T-helper 2 cell treated with Interferon-gamma antibody and Interleukin-4, amounts not matched to agents 5 μg/mL and 100 μg/mL, for 36 hours (primary cell): ENCODE measurements at places on chromosomes 7 and 10.

DNA sequence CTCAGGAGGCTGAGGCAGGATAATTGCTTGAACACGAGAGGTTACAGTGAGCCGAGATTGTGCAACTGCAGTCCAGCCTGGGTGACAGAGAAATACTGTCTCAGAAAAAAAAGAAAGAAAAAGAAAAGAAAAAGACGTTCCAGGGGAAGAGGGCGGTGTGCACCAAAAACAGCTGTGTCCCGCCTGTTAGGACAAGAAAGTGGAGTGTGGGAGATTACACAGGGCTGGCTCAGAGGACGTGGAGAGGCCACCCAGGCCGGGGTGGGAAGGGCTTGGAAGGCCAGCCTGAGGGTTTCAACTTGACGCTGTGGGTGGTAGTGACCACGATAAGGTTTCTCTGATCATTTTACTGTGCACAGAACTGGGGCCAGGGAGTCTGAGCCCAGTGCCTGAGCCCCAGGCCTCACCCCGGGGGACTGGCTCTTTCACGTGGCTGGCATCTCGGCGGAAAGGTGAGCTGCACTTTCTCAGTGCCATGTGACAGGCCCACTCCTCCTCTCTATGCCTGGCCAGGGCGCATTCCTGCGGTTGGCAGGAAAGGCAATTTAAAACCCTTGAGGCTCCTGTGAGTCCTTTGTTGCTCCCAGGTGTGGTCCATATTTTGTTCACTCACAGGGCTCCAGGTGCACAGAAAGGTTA lies 13.9 kb downstream of the RHBDD2 start:
- DNase-seq: no peak

DNA sequence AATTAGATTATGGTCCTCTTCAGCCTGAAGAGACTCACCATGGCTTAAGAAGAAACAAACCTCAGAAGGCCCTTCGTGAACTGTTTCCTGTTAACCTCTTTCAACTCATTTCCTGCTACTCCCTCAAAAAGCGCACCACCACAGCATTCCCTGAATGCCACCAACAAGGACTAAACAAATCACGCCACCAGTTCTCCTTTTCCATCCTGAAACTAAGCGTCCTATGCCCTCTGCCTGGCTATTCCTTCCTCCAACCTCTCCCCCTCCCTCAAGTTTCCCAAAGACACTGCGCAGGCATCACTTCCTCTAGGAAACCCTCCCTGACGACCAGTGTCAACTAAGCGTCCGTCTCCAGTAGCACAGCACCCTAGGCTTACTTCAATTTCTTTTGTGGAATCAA lies 12.0 kb downstream of the YWHAG start:
- DNase-seq: no peak

DNA sequence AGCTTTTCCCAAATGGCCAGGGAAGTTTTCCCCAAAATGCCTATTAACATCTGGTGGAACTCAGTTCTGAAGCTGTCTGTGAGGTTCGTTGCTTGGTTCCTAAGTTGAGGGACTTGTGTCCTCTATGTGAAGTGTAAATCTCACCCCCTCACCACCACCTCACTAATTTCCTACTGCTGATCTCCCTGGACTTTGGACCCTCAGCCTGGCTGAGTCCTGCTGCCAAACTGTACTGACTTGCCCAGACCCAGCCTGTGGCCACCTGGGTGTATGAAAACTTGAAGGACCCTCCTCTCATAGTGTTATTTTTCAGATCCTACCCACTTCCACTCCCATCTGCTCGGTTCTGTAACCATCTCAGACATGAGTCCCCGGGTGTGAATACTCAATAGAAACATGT lies 94.9 kb downstream of the MET start:
- DNase-seq: no peak

DNA sequence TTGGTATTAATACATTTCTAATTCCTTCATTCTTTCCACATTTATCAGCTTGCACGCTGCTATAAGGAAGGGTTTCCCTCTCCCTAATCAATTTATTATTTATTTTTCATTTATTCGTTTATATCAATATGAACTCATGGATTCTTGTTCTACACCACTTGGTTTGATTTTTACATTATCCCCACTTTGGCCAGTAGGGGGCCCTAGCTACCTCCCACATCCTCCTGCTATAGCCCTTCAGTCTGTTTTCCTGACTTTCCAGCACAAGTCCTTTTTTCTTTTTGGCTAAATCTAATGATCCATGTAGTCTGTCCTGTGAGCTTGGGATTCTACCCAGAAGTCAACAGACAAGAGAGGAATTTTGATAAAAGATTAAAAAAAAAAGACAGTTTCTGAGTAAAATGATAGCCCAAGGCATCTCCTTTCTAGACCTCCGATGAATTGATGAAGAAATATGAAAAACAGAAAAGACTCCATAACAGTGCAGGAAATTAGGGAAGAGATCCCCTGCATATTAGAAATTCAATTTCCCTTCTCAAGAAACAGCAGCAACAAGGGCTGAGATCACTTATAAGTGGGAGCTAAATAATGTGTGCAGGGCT lies 47.7 kb downstream of the LYZL2 start:
- DNase-seq: no peak
